AG08395 (cell line): ENCODE measurements at places on chromosomes 6 and 20.

GRCh38 chr6:143745166-143746133 is 67.7 kb downstream of the PHACTR2 start:
- peak; percentile 55 for DNase-seq

GRCh38 chr6:126516411-126516810 is 176.5 kb downstream of the CENPW start:
- DNase-seq: no peak

- no peak for DNase-seq
Observed at GRCh38 chr6:141248021-141248799, 884.5 kb upstream of the GJE1 start.

GRCh38 chr20:14012671-14013070 is 17.4 kb downstream of the MACROD2 start:
- DNase-seq: no peak

DNA sequence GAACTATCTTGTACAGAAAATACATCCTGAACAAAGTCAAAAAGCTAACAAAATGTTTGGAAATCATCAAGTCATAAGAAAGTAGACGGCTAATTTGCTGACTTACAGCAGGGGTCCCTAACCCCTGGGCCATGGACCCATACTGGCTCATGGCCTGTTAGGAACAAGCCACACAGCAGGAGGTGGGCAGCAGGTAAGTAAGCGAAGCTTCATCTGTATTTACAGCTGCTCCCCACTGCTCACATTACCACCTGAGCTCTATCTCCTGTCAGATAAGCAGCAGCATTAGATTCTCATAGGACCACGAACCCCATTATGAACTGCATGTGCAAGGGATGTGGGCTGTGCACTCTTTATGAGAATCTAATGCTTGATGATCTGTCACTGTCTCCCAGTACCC is 115.5 kb downstream of the CDK19 start:
- DNase-seq: no peak

- no peak for DNase-seq
Observed at GRCh38 chr20:2687514-2687913, 5.1 kb upstream of the EBF4 start.

- no peak for DNase-seq
Observed at GRCh38 chr6:44254191-44255104, 2.9 kb downstream of the SLC35B2 start.

DNA sequence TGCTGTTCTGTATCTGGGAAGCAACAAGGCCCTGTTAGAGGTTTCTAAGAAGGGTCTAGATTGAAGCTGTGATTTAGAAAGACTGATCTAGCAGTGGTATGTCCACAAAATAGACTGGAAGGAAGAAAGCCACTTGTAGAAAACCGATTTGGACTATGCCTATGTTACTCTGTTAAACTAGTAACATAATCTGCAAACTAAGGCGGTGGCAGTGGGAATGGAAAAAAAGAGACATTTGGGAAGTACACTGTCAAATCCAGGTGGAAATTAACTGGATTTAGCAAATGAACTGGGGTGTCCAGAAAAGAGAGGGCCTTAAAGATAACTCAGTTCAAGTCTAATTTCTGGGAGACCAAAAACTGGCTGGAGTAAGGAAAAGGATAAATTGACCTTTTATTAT is 11.6 kb downstream of the ILRUN start:
- no peak for DNase-seq

GRCh38 chr20:61804752-61805295 is 260.9 kb downstream of the TAF4 start:
- peak; percentile 36 for DNase-seq

DNA sequence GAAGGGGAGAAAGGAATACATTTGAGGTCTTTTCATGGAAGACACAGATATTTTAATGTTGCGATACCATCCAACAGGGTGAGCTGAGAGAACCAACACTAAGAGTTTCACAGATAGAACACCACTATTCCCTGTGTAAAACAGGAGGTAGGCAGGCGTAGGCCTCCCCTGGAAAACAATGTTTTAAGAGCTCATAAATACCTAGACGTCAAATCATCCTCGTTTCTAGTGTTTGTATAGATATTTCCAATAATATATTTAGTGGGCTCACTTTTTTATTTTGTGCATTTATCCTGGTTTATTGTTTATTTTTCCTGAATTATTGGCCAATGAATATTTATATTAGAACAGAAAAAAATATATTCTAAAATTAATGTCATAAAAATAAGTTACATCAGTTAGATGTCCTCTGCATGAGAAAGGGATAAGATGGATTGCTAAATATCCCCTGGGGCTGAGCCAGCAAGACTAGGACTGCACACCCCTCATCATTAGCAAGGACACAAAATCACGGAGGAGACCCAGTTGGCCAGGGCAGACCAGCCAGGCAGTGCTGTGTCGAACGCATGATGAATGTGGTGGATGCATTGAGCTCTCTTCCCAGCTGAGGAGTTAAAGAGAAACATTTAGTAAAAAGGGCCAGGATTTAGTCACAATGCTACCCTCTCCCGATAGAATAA is 380.5 kb downstream of the C6orf118 start:
- no peak for DNase-seq

GRCh38 chr6:156557251-156557910 is 219.8 kb upstream of the ARID1B start:
- peak; percentile 56 for DNase-seq

GRCh38 chr6:11785415-11785773 is 6.8 kb upstream of the ADTRP start:
- no peak for DNase-seq

- no peak for DNase-seq
Observed at GRCh38 chr6:114998492-114998891, 655.7 kb upstream of the HS3ST5 start.

- DNase-seq: no peak
Observed at GRCh38 chr20:38645351-38645750, 43.7 kb downstream of the ARHGAP40 start.

- DNase-seq: no peak
Observed at GRCh38 chr6:162179196-162179951, 548.2 kb downstream of the PRKN start.

DNA sequence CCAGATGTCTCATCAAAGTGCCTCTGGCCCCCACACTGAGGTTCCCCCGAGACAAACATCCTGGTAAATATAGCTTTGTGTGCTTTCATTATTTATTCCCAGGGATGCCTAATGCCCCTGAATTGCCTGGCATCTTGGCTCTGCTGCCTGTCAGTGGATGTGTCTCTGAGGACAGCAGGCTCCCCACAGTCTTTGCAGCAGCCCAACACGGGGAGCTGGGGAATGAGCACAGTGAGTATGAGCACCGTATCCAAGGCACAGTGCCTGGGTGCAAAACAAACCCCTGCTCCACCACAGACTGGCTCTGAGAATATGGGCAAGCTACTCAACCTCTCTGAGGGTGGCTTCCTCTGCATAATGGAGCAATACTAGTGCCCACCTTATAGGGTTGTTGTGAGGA is 165.9 kb downstream of the PTPRT start:
- no peak for DNase-seq

DNA sequence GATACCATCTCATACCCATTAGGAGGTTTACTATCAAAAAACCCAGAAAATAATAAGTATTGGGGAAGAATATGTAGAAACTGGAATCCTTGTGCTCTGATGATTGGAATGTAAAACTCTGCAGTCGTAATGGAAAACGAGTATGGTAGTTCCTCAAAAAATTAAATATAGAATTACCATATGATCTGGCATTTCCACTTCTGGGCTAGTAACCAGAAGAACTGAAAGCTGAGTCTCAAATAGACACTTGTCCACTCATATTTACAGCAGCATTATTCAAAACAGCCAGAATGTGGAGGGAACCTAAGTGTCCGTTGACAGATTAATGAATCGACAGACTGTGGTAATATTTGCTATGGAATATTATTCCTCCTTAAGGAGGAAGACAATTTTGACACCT is 44.3 kb downstream of the FOXC1 start:
- DNase-seq: no peak

DNA sequence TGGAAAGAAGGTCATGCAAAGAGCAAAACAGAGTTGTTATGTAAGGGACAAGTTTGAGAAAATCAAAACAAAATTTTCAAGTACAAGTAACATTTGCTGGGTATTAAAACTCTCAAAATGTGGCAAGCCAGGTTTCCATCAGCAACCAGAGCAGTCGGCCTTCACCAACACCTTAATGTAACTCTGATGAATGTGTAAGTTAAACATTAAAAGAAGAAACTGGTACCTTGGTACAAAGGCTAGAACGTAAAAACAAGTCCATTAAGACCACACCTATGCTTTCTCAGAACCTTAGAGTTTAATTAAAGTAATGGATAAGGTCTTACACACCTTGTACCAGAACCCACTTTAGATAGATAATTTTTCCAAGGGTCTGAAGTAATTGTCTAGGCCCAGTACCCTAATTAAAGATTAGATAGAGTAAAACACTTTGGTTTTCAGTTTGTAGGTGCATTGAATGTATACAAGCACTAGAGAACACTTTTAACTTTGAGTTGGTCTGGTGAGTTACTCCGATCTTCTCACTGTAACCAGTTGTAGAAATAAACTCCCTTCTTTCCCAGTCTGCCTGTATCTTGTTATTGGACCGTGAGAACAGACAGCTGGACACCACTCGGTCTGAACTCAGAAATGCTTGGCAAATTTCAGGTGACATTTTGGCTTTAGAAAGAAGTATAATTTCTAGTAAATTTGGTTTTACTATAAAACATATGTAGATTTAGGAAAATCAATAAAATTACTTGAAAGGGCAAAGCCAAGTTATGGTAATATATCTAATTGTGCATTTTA is 319.4 kb downstream of the HTR1B start:
- no peak for DNase-seq

- DNase-seq: no peak
Observed at GRCh38 chr6:147209762-147210449, 5.7 kb downstream of the STXBP5 start.

DNA sequence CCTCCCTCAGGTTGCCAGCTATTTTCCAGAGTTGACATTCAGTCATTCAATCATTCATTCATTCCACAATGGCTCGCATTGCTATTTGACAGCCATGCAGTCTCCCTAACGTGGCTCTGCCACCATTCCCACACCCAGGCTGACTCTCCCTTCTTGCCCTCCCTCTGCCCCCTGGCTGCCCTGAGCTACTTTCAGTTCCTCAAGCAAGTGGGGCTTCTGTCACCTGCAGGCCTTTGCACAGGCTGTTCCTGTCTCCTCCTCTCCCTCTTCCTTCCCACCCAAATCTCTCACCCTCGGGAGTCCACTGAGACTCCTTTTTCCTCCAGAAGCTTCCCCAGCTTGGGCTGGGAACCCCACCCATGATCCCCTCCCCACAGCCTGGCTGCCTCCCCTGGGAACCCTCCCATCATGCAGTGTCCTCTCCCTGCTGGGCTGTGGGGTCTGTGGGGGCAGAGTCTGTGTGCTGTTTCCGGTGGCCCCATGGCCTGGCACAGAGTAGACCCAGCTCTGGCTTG is 2.6 kb downstream of the PACSIN1 start:
- no peak for DNase-seq

- DNase-seq: peak; percentile 82
Observed at GRCh38 chr6:133951881-133952814, 876 bp upstream of the TBPL1 start.

DNA sequence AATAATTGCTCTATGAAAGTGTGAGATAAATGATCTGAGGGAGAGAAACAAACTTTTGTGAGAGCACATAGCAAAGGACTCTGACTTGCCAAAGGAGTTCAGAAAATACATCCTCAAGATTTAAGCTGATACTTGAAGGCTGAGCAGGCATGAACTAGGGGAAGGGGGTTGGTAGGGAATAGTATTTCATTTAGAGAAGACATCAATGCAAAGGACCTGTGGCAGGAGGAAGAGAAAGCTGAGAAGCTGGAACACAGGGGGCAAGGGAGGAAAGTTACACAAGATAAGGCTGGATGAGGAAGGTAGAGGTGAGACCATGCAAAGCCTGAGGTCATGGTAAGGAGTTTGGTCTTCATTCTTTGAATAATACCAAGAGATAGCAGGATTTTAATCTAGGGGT is 50.6 kb downstream of the NCOA6 start:
- no peak for DNase-seq

DNA sequence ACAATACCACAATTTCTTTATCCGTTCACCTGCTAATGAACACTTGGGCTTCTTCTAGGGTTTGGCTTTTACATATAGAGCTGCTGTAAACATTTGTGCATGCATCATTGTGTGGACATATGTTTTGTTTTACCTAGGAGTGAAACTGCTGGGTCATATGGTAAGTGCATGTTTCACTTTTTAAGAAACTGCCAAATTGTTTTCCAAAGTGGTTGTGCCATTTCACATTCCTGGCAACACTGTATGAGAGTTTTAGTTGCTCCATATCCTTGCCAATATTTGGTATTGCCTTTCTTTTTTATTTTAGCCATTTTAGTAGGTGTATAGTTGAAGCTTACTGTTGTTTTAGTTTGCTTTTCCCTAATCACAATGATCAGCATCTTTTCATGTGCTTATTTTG is 14.1 kb upstream of the RPN2 start:
- DNase-seq: no peak

DNA sequence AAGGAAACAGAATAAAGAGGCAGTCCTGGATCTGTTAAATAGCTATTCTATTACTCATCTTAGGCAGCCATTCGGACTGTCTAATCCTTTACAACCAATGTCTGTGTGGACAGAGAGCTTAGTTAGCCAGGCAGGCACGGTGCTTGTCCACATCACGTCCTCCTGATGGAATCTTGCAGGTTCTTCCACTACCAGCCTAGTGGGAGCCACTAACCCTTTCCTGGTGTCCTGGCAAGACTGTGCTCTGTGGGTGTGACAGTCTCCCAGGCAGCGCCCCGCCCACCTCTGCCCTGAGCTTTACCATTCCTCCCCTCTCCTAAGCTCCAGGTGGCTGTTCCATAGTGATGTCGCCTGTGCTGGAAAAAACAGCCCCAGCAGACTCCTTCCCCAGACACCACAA is 78.3 kb upstream of the CLDN20 start:
- DNase-seq: peak; percentile 46

DNA sequence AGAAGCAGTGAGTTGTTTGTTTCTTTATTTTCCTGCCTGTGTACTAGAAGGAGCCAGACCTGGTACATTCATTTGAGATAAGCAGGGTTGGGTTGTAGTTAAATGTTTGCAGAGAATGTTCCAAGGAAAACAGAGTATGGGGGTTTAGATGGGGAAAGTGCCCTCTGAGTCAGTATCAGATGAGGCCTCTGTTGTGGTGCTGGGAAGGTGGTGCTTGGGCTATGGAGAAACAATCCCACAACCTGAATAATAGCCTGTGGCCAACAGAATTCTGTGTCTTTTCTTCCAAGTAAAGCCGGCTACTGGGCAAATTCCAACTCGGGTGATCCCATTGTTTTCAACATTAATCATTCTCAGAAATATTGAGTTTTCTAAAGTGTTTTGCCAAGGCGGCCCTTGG is 109.3 kb downstream of the RNF144B start:
- DNase-seq: no peak

DNA sequence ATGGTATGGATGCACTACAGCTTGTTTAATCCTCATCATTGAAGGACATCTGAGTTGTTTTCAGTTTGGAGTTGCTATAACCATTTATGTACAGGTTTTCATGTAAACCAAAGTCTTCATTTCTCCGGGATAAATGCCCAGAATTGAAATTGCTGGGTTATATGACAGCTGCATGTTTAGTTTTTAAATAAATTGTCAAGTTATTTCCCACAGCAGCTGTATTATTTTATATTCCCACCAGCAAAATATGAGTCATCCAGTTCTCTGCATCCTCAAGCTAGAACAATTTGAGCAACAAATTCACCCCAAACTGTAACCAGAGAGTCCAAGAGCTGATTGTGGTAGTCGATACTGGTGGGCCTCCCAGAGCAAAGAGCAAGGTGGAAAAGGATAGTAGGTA is 161.0 kb upstream of the PRND start:
- no peak for DNase-seq
